ENCODE measurements at places on chromosomes 7 and 10.
A peak's percentile ranks its signal among the peaks of the same experiment; 100 is the strongest.

DNA sequence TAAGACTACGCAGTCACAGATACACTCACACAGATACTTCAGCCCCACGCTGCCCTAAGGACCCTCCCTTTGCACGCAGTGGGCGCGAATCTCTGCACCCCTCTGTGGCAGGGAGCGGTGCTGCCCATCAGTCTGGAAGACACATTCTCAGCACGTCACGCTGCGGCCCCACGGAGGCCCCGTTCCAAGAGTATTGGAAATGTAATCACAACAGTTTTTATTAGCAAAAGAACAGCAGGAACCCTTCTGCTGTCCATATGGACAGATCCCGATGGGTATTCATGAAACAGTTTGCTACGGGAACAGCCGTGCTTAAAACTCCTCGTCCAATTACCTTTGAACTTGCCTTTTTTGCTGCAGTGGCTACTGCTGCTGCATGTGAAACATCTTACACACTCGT is 131.0 kb downstream of the RPS24 start:
- DNase-seq, result no peak

GRCh38 chr10:131802996-131803395 is 97.8 kb upstream of the PPP2R2D start:
- no peak for DNase-seq

DNA sequence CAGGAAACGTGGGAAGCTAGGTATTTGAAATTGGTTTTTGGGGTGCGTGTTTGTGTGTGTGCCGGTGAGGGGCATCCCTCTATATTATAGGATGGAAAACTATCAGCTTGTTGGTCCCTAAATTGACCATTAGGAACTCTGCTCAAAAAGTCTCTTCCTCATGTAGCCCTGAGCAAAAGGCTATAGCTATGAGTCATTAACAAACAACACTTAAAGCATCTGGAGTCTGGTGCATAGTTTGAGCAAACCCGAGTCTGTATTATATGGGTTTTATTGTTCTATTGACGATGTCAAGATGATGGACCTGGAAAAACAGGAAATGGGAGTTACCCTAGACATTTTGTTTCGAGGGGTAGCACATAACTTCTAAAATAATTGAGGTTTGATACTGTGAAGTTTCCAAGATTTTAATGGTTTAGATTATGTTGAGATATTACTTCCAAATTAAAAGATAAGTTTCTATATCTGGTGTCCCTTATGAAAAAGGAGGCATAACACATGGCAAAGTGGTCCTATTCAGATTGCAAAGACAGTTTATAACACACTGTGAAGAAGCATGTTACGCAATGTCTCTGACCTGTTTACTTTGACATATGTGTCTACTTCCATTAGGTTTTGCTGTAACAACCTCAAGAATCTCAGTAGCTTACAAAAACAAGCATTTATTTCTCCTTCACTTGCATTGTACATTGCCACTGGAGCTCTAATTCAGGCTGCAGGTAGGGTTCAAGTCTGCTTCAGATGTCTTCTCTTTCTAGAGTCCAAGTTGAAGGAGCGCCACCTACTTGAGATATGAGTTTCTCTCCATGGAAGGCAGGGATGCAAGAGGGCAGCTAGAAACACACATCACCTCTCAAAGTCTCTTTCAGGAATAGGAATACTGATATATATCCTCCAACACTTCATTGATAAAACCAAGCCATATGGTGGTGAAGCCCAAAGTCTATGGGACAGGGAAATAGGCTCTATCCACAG is 357.7 kb downstream of the PHF14 start:
- no peak for DNase-seq

GRCh38 chr10:24571870-24572450 is 151.7 kb downstream of the ARHGAP21 start:
- DNase-seq, result no peak

DNA sequence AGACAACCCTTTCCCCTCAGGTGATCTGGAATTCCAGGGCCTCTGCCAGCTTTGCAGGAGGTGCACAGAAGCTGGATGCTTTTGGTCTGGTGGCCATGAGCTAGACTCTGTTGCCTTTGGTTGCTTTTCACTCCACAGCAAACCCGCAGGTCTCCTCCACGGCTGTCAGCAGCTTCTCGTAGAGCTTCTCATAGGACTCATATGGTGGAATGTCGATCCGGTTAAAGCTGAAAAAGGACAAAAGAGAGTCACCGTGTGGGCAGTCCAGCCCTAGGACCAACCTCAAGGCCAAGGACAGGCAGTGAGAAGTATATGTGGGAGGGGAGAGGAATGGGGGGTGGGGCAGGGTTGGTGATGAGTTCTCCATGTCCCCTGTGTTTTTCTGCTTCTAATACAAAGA is 113.5 kb downstream of the SMURF1 start:
- no peak for DNase-seq

DNA sequence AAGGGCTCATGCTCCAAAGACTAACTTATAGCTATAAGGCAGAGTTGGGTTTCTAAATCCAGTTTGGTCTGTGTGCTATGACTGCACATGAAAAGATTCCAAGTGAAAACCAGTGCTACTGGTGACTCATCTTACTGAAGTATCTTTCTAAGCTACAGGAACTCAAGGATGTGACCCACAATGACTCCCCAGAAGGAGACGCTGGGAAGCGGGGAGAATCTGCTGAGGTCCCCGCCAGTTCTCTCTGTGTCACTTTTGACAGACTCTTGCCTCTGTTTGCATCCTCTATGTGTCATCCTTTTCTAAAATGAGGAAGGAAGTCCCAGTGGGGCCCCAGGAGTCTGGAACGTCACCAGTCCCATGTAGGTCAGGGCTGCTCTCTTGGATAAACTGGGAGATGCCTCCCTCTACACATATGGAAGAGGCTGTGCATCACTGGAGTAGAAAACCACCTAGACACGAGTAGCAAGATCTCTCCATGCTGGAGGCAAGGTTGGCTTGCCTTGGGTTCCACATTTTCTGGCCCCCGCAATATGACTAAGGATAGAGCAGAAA is 28.8 kb upstream of the GPR26 start:
- no peak for DNase-seq

DNA sequence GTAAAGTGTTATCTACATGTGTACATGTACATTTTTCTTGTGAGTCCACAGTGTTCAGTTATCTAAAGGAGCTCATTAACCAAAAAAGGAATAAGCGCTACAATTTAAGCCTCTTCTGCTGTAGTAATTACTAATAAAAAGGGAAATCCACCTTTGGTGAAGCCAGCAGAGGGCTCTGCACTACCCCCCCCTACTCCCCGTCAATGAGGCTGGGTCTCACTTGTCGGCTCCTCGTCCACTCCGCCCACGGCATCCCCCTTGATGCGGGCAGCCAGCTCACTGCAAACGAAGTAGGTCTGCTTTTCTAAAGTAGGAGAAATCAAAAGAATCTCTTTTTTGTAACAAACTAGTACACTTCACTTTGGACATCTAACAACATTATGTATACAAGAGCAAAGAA is 4.7 kb upstream of the WASHC2A start:
- DNase-seq, result no peak

- no peak for DNase-seq
These were observed 13.0 kb upstream of the SCART1 start for GRCh38 chr10:133440633-133441285.

GRCh38 chr10:29784175-29784773 is 149.5 kb upstream of the SVIL start:
- no peak for DNase-seq

- no peak for DNase-seq
These were observed 47.9 kb downstream of the RSU1 start for GRCh38 chr10:16769331-16769730.

- DNase-seq, result no peak
These were observed 105.7 kb downstream of the GRB10 start for GRCh38 chr7:50676740-50677637.

DNA sequence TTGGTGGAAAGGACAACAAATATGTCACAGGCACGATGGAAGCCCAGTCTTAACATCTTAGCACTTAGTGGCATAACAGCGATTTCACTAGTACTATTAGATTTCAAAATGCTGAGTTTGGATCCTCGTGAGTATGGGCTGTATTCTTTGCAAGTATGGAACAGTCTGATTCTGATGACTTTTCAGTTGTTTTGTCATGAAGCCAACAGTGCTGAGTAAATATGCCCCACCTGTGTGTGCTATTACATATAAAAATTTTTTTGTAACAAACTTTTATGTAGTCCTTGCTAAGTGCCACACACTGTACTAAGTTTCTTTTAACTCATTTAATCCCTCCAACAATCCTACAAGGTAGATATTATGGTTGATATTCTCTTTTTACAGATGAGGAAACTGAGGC is 30.8 kb downstream of the MTURN start:
- no peak for DNase-seq

DNA sequence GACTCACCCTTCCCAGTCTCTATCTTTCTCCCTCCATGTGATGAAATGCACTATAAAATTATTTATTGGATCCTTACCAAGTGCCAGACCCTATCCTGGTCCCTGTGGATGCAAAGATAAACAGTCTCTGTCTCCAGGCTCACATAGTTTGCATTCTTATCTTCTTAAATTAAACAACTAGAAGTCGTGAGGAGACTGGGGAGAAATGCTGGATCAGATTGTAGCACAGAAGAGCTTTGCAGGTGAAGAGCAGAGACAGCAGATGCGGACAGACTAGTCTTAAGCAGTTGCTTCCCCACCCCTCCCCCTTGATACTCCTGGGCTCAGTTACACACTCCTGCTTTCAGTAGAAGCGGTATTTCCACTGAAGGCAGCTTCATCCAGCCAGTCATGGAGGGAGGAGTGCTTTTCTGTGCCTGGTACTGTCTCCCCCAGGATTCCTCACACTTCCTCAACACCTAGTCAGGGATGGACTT is 20.8 kb upstream of the CDK1 start:
- no peak for DNase-seq

DNA sequence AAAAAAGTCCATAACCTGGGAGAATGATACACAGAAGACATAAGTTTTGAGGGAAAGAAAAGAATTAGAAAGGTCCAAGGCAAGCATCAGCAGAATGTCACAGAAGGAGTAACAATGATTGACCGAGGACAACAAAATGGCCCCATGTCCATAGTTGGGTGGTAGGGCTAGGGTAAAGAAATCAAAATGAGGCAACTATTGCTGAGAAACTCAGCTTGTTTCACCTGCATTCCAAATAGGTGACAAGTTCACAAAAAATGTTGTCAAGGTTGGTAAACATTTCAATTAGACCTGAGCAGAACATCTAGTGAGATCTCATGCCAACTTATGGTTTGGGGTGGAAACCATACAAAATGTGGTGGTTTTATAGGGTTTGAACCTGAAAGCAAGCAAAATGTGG is 22.8 kb upstream of the DLX6 start:
- no peak for DNase-seq

- DNase-seq, result peak; percentile 80
These were observed 57.6 kb upstream of the EZH2 start for GRCh38 chr7:148941598-148942275.

- no peak for DNase-seq
These were observed 49.3 kb downstream of the TPK1 start for GRCh38 chr7:144786522-144786921.

DNA sequence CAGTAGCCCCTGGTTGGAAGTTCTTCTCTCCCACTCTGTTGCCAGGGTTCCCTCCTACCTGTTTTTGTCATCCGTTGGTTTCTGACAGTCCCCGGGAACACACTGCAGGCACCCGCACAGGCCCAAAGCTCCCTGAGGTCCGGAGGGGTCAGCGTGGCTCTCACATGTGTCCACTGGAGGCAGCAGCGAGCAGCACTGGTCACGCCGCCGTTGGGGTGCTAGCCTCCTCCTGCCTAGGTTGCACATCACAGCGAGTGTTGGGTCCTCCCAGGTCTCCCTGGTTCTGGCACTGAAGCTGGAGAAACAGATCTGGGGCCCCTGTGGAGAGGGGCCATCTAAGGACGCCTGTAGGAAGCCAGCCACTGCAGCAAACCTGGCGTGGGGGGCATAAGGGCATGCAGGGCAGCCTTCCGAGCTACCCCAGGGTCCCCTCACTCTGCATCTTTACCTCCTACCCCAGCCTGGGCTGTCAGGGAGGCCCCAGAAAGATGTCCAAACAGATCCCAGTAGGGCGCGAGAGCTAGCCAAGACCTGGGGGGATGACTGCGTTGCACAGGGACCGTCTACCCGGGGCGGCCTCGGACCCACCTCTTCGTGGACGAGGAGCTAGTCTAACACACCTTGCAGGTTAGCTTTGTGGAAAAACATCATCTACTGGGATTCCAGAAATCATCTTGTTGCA is 28.9 kb downstream of the LRRC27 start:
- DNase-seq, result peak; percentile 63

GRCh38 chr10:11823989-11824346 is 812 bp downstream of the PROSER2 start:
- DNase-seq, result no peak

- DNase-seq, result no peak
These were observed 342.5 kb downstream of the RPS24 start for GRCh38 chr10:78375854-78376785.

GRCh38 chr10:89275383-89275782 is 23.8 kb upstream of the LIPA start:
- DNase-seq, result no peak

- no peak for DNase-seq
These were observed 339.7 kb downstream of the HGF start for GRCh38 chr7:81430150-81430549.

- DNase-seq, result no peak
These were observed 30.6 kb downstream of the PODXL start for GRCh38 chr7:131525820-131526219.

GRCh38 chr7:131370523-131370968 is 42.9 kb downstream of the MKLN1 start:
- DNase-seq, result peak; percentile 25

DNA sequence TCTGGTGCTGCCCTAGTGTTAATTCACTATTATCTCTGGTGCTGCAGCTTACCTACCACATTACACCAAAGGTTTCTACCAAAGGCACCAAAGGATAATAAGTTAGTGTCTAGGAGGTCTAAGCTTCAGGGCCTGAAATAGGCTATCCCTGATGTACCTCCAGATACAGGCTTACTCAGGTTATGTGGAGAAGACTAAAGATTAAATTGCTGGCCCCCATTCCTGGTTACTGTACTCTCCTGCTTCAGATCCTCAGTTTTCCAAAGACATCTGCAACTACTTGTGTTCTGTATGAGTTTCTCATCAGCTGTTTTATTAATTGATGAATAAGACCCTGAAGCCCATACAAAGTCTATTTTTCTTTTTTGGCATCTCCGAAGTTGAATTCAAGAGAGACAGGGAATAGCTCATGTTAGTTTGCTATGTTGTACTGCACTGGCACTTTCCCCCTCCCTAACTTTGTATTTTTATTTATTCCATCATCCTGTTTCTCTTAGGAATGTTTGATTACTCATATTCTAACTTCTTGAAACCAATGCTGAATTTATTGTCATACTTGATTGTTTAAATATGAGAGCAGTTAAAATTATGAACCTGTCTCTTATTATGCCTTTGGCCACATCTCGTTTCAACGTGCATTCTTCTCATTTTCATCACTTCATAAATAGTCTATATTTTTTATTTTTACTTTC is 85.9 kb downstream of the PON1 start:
- DNase-seq, result no peak
